ENCODE measurements at places on chromosomes 11 and 22. TPM values are rescaled to one million over a fixed set of nuclear protein-coding genes. Genes with fewer than 3 reads are reported as not detected.
A peak's percentile ranks its signal among the peaks of the same experiment; 100 is the strongest.

Gene CADM1
- 15.6 TPM for total RNA-seq

Gene MOGAT2
- not detected for total RNA-seq

DNA sequence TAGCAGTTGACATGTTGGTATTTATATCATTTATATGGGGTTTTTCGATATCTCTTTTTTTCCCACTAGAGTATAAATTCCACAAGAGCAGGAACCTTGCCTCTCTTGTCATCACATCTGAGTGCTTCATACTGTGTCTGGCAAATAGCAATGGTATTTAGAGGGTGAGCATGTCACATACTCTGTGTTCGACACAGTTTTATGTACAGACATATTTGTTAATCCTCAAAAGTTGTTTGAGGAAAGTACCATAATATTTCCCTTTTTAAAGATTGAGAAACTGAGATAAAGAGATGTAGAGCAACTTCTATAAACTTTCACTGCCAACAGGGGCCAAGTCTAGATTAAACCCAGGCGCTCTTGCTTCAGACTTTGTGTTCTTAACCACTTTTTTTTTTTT, 324.6 kb upstream of the PDGFD start:
- no peak overlapping the region for H3K27ac ChIP-seq
- H3K4me1 ChIP-seq = no peaks in the 10 kb centered on the region
- DNase-seq = no peak

- no peak for DNase-seq
- H3K27me3 ChIP-seq = peaks cover 6% of the 10 kb centered on the region
- H3K27ac ChIP-seq = no peak overlapping the region
- H3K4me1 ChIP-seq = no peaks in the 10 kb centered on the region
- H3K4me3 ChIP-seq = no peak overlapping the region
- H3K36me3 ChIP-seq = no peaks in the 10 kb centered on the region
Observed at GRCh38 chr11:13776134-13776815, 107.8 kb downstream of the FAR1 start.

DNA sequence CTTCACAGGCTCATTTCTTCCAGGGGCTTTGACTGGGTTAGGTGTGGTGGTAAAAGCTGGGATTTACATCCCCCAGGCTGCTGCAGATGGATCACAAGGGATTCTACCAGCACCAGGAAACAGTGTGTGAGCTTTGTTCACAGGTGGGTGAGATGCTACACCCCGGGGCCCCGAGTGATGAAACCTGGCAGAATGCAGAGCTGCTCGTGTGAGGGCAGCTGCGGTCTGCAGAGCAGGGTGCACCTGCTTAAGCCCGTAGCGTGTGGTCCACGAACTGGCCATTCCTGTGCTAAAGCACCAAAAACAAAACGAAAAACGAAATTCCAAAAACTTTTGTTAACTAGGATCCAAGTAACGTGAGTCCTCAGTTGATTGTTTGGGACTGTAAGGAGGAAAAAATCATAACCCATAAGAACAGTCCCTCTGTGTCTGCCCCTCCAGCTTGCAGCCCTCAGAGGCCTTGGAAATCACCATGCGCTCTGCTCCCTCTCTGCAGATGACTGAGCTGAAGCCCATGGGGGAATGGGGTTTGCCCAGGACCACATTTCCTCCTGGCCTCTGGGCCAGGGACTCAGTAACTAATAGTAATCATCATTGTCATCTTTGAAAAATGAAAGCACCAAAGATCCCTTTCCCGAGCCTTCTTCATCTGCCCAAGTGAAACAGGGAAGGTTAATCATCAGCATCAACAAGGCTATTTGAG, 24.6 kb downstream of the ELF5 start:
- H3K4me3 ChIP-seq = no peak overlapping the region
- H3K4me1 ChIP-seq = no peaks in the 10 kb centered on the region
- DNase-seq = no peak
- no peak overlapping the region for H3K27ac ChIP-seq
- H3K27me3 ChIP-seq = no peaks in the 10 kb centered on the region
- no peaks in the 10 kb centered on the region for H3K36me3 ChIP-seq

DNA sequence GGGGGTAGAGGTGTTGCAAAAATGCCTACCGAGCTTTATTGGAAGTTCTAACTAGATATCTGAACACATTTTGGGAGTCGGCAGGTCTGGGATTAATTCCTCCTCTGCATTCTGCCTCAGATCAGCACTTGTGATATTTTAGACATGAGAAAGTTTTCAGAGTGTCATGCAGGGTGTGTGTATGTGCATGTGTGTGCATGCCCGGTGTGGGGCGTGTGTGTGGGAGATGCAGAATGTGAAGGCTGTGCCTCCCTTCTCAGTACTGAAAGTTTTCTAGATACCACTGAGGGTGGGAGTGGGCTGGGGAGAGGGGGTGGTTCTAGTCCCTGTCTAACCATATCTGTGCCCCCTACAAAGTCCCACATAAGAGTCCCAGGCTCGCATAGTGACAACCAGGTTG, 180.0 kb upstream of the NTM start:
- DNase-seq = no peak
- H3K36me3 ChIP-seq = no peaks in the 10 kb centered on the region
- peaks cover 29% of the 10 kb centered on the region for H3K4me1 ChIP-seq
- no peak overlapping the region for H3K27ac ChIP-seq
- H3K4me3 ChIP-seq = no peak overlapping the region
- no peaks in the 10 kb centered on the region for H3K27me3 ChIP-seq

- H3K27me3 ChIP-seq = peaks cover 16% of the 10 kb centered on the region
- H3K27ac ChIP-seq = no peak overlapping the region
- no peak for DNase-seq
- H3K36me3 ChIP-seq = no peaks in the 10 kb centered on the region
Observed at GRCh38 chr22:26239581-26239980, 70.3 kb downstream of the SEZ6L start.

Gene CHST1
- 1.5 TPM for total RNA-seq

Gene PRG2
- not detected for total RNA-seq

DNA sequence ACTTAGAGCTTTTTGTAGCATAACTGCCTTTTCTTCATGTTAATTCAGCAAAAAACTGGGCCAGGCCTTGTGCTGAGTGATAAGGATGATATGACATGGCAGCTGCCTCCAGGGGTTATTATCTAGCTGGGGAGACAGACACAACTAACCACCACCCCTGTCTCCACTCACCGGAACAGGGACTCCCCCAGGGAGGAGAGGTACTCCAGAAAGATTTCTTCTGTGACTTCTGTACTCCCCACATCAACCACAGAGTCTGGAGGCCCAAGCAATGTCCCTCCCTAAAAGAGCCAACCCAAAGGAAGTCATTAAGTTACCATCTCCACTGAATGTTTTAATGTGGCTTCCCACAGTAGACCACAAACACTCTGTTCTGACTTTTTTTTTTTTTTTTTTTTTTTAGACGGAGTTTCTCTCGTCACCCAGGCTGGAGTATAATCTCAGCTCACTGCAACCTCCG, 14.3 kb upstream of the PMM1 start:
- H3K27me3 ChIP-seq = no peaks in the 10 kb centered on the region
- no peaks in the 10 kb centered on the region for H3K4me1 ChIP-seq
- H3K4me3 ChIP-seq = no peak overlapping the region

- no peak overlapping the region for H3K27ac ChIP-seq
- no peak overlapping the region for H3K4me3 ChIP-seq
- H3K27me3 ChIP-seq = no peaks in the 10 kb centered on the region
- H3K4me1 ChIP-seq = peaks cover 15% of the 10 kb centered on the region
- DNase-seq = no peak
Observed at GRCh38 chr22:40684728-40685127, 5.4 kb downstream of the MCHR1 start.

DNA sequence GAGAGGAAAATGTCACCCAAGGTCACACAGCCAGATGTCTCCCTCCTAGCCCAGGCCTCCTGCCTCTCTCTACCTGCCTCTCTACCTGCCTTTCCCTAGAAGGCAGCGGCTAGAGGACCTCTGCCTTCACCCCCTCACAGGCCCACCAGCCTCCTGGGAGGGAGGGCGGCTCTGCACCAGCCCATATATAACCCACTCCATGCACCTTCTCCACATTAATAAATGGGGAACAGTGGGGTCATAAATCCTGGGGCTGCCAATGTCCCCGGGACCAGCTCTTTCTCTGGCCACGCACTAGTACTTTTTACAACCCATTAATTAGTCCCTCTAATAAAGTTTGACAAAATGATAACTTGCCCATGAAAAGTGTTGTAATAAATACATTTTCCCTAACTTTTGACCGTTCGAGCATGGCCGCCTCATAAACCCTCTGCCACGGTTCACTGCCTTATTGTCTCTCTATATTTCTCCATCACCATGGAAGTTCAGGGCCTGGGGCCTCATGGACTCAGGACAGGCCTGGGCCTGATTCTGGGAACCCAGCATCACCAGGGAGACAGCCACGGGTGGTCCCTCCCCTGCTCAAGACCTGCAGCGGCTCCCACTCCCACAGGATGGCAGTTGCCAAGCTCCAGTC, 102.1 kb downstream of the MN1 start:
- H3K4me1 ChIP-seq = no peaks in the 10 kb centered on the region
- no peaks in the 10 kb centered on the region for H3K36me3 ChIP-seq
- no peaks in the 10 kb centered on the region for H3K27me3 ChIP-seq
- H3K27ac ChIP-seq = no peak overlapping the region

GRCh38 chr11:85806876-85807275, 4.1 kb downstream of the SYTL2 start:
- H3K27me3 ChIP-seq = no peaks in the 10 kb centered on the region
- no peaks in the 10 kb centered on the region for H3K4me1 ChIP-seq
- no peak overlapping the region for H3K4me3 ChIP-seq
- no peaks in the 10 kb centered on the region for H3K36me3 ChIP-seq

Gene USP28
- total RNA-seq = 37.5 TPM

GRCh38 chr11:82899957-82900276, 313 bp downstream of the PRCP start:
- H3K36me3 ChIP-seq = no peaks in the 10 kb centered on the region
- no peak for DNase-seq
- no peaks in the 10 kb centered on the region for H3K27me3 ChIP-seq
- H3K4me1 ChIP-seq = peaks cover 30% of the 10 kb centered on the region

DNA sequence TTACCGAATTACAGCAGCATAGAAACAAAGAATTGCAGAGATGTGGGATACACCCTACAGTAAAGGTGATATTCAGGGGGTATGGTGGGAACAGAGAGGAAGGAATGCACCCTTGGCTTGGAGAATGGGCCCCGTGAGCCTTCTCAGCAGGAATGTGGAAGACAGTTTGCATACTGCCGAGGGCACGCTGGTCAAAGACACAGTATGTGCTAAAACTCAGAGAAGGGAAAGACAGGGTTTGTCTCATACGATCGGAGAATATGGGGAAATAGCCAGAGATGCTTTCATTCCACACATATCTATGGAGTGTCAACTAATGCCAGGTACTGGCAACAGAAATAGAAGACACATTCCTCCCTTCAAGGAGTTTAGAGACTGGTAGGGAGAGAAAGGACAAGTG, 36.9 kb downstream of the UBASH3B start:
- no peak overlapping the region for H3K4me3 ChIP-seq
- H3K4me1 ChIP-seq = peaks cover 26% of the 10 kb centered on the region
- DNase-seq = no peak

Gene RIMBP3C
- total RNA-seq = not detected

Gene TRIM51G
- not detected for total RNA-seq

Gene BACE1
- 13.2 TPM for total RNA-seq

DNA sequence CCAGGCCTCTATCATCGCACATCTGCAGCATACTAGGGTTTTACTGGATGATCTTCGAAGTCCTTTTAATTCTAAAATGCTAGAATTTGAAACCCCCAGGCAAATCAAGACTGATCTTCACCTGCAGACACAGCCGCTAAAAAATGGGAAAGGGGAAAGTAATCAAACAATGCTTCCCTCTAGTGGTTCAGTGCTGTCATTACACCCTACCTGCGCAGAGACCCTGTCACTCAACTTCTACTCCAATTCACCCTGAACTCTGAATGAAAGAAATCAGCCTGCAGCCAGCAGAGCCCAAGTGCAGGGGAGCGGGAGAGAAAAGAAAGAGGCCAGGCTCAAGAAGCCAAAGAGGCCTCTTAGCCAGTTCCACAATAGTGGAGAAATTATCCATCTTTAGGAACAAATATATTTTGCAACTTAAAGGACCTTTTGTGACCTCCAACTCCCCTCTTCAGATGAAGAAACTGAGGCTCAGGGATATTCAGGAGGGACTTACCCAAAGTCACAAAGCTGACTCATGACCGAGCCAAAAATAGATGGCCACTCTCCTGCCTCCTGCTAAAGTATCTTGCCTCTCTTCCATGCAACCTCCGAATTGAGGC, 33.0 kb downstream of the SERGEF start:
- no peaks in the 10 kb centered on the region for H3K4me1 ChIP-seq
- DNase-seq = no peak
- no peaks in the 10 kb centered on the region for H3K27me3 ChIP-seq
- peaks cover 3% of the 10 kb centered on the region for H3K36me3 ChIP-seq

- no peak overlapping the region for H3K27ac ChIP-seq
- H3K4me3 ChIP-seq = no peak overlapping the region
- DNase-seq = no peak
- H3K4me1 ChIP-seq = no peaks in the 10 kb centered on the region
- H3K27me3 ChIP-seq = no peaks in the 10 kb centered on the region
- H3K36me3 ChIP-seq = no peaks in the 10 kb centered on the region
Observed at GRCh38 chr22:39917776-39918495, 17.1 kb downstream of the GRAP2 start.

Gene MIAT
- 0.82 TPM for total RNA-seq

Gene VWCE
- total RNA-seq = 5.5 TPM

Gene PIK3IP1
- 55.0 TPM for total RNA-seq

DNA sequence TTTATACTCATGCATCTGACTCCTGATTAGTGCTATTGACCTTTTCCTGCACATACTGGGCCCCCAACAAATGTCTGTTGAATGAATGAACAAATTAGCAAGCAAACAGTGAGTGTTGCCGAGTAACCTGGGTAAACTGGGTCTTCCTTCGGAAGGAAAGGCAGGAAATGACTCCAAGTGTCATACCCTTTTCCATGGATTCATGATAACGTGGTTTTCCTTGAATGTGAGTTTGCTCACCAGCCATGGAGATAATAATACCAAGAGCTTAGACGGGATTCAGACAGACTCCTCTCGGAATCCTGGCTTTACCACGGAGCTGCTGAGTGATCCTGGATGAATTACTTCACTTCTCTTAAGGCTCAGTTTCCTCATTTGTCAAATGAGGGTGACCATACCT, 16.7 kb downstream of the TECTA start:
- no peak overlapping the region for H3K4me3 ChIP-seq
- no peaks in the 10 kb centered on the region for H3K36me3 ChIP-seq
- no peaks in the 10 kb centered on the region for H3K4me1 ChIP-seq
- H3K27ac ChIP-seq = no peak overlapping the region
- no peaks in the 10 kb centered on the region for H3K27me3 ChIP-seq
- no peak for DNase-seq

Gene ZNF280B
- 0.41 TPM for total RNA-seq

- no peaks in the 10 kb centered on the region for H3K4me1 ChIP-seq
- no peaks in the 10 kb centered on the region for H3K36me3 ChIP-seq
- no peak overlapping the region for H3K27ac ChIP-seq
- no peaks in the 10 kb centered on the region for H3K27me3 ChIP-seq
- H3K4me3 ChIP-seq = no peak overlapping the region
Observed at GRCh38 chr11:134597452-134597851, 185.4 kb upstream of the B3GAT1 start.

Gene IMMP1L
- total RNA-seq = 23.9 TPM

Gene AHNAK
- total RNA-seq = 1,294 TPM

Gene NLRP10
- not detected for total RNA-seq

GRCh38 chr11:60455531-60456042, at the start of gene MS4A1:
Gene MS4A1 (plus strand): TSS chr11:60455847. CDS start chr11:60462375, 6,528 bp downstream.
- DNase-seq = no peak
- H3K27ac ChIP-seq = no peak within 1 kb of the TSS
- H3K4me3 ChIP-seq = no peak within 1 kb of the TSS
- H3K36me3 ChIP-seq = no peaks in the 10 kb centered on the region
- no peaks in the 10 kb centered on the region for H3K27me3 ChIP-seq

Gene FIBIN
- total RNA-seq = 36.1 TPM

Gene SYT9
- total RNA-seq = 1.1 TPM

- no peak for DNase-seq
- H3K36me3 ChIP-seq = no peaks in the 10 kb centered on the region
- no peaks in the 10 kb centered on the region for H3K27me3 ChIP-seq
- H3K27ac ChIP-seq = peak overlapping the region; percentile 74
- peak overlapping the region; percentile 69 for H3K4me3 ChIP-seq
- no peaks in the 10 kb centered on the region for H3K4me1 ChIP-seq
Observed at GRCh38 chr11:63937713-63938478, 906 bp upstream of the NAA40 start.
